Globus pallidus (tissue), 1 donor: ENCODE measurements at places on chromosomes 3 and 15.

DNA sequence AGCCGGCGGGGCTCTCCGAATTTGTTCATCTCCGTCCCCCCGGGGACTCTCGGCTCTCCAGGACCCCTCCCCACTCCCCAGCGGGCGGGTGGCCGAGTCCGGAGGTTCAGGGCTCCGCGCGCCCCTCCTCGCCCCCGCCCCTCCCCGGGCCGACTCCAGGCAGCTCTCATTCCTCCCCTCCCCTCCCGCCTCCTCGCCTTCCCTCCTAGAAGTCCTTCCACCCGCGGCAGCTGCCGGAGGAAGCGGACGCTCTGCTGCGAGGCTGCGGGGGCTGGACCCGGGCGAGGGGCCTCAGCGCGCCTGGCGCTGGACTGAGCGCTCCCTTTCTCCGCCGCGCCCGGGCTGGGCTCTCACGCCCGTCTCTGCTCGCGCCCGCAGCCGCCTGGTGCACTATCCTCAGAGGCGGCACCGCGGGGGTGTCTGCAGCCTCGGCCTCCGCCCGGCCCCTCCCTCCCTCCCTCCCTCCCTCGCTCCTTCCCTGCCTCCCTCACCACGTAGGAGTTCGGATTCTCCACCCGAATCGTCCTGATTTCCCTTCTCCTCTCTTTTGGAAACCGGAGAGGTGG lies at the start of gene ROBO2:
Gene ROBO2 (plus strand): TSS at position 494 of the 566 bp plus-strand sequence. CDS start 687 bp downstream, outside the sequence.
- no peak for DNase-seq

DNA sequence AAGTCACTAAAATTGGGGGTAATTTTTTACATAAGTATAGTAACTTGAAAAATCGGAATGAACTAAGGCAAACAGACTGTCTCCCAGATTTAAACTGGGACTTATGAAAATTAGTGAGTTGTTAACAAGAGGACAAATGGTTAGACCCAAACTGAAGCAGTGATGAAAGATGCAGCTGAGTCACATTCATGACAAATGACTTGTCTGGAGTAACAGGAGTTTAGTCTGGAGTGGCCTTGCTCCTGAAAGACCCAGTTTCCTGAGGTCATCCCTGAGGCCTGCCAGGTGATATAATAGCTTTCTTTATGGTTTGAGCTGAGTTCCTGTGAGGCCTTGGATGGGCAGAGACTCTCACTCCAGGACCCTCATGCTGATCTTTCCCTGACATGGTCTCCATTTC lies 9.6 kb upstream of the CTDSPL start:
- no peak for DNase-seq

DNA sequence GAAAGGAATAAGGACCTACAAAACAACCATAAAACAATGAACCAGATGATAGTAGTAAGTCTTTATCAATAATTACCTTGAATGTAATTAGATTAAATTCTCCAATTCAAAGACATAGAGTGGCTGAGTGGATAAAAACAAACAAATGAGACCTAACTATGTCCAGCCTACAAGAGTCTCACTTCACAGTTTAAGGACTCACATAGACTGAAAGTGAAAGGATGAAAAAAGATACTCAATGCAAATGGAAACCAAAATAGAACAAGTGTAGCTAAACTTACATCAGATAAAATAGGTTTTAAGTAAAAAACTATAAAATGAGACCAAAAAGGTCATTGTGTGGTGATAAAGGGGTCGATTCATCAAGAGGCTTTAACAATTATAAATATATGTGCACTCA lies 21.9 kb upstream of the NR1I2 start:
- no peak for DNase-seq

GRCh38 chr3:17232442-17232841 lies 347.7 kb downstream of the PLCL2 start:
- DNase-seq: no peak

- no peak for DNase-seq
Observed at GRCh38 chr15:60391722-60392315, 6.0 kb downstream of the ANXA2 start.

DNA sequence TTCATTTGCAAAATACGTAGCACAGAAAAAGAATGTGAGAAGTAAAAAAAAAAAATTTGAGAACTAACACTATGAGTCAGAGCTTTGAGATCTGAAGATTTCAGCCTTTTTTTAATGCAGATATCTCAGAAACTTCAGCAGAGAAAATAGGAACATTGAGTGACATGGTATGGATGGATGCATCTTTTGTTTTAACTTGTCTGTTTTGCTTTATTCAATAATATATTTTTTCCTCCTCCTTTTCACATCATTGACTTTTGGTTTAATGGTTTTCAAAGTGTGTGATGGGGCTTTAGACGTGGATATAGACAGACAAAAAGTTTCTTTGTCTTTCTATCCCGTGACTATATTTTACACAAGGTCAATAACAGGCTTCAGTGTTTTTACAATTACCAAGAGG lies 426.7 kb upstream of the FRG2C start:
- DNase-seq: no peak

GRCh38 chr15:29690765-29691475 lies 131.3 kb downstream of the TJP1 start:
- no peak for DNase-seq

DNA sequence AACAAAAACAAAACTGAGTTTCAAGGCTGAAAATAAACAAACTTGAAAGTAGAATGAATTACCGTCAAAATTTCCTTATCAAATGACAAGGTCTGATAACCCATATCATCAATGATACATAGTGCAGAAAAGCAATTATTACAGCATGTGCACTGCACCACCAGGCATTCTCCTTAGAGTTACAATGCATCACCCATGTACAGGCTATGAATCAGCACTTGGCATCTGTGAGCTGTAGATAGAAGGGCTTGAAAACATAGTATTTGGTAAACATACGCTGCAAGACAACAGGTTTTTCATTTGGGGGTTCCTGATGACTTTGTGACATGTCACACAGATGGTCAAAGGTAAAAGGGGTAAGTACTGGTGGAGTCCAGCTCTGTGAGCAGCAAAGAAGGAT lies 265.1 kb downstream of the CTNNB1 start:
- DNase-seq: no peak

- no peak for DNase-seq
Observed at GRCh38 chr3:177427540-177427939, 230.3 kb upstream of the TBL1XR1 start.

DNA sequence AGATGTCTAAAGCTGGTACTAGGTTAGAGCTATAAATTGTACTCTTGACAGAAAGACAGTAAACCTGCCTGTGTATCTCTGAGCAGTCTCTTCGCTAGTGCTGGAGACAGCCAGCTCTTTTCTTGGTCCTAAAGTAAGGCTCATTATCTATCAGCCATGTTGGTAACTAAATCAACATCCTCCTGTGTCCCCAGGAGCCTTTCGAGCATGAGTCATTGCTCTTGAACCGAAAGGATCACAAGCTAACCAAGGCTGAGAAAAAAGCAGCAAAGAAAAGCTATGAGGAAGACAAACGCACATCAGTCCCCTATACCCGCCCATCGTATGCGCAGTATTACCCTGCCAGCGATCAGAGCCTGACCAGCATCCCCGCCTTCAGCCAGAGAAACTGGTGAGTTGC lies 25.0 kb upstream of the TEX264 start:
- DNase-seq: no peak

DNA sequence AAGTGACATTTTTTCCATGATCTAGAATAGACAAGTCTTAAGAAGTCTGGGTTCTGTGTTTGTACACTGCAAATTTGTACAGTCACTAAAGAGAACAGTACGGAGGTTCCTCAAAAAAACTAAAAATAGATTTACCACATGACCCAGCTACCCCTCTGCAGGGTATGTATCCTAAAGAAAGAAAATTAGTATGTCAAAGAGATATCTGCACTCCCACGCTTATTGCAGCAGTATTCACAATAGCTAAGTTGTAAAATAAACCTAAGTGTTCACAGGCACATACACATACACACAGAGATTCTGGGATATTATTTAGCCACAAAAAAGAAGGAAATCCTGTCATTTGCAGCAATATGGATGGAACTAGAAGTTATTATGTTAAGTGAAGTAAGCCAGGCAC lies 120.4 kb downstream of the ZIC1 start:
- DNase-seq: no peak

DNA sequence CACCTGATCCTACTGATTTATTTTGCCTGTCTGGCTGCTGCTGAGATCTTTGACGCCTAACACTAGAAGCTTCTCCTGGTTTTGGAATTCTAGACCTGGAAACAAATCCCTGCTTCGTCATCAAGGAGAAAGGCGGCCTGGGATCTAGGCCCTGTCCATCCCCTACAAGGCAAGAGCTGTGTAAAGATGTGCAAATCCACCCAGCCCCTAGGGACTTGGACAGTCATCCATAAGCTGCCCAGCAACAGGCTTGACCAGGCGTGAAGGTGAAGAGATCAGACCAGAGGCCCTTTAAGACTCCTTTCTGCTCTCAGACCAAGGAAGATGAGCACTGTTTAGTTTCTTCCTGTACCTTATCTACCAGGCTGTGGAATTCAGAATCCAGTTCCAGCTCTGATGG lies 32.2 kb downstream of the SLC41A3 start:
- DNase-seq: no peak
